Testis (tissue), 5 donors: ENCODE measurements at places on chromosomes 6 and 20.

DNA sequence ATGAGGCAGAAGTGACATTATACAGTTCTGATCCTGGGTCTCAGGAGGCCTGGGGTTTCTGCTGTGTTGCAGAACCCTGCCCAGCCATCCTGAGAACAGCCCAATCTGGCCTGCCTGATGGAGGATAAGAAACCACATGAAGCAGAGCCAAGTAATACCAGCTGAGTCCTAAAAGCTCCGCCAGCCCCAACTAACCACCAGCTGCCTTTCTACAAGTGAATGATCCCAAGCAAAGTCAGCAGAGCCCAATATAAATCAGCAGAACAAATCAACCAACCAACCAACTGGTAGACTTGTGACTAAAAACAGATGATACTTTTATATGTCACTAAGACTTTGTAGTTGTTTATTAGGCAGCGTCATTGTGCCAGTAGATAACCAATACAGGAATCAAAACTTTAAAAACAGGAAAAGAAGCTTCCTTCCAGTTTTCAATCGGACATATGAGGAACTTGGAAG is 52.1 kb downstream of the SNX5 start:
- no peak for DNase-seq

DNA sequence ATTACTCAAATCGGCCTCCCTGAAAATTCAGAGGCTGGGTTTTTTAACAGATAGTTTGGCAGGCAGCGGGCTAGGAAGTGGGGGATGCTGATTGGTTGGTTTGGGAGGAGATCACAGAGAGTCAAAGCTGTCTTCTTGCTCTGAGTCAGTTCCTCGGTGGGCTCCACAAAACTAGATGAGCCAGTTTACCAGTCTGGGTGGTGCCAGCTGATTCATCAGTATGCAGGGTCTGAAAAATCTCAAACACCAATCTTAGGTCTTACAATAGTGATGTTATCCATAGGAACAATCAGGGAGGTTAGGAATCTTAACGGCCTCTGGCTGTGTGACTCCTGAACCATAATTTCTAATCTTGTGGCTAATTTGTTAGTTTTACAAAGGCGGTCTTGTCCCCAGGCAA is 190.7 kb downstream of the C6orf118 start:
- no peak for DNase-seq

DNA sequence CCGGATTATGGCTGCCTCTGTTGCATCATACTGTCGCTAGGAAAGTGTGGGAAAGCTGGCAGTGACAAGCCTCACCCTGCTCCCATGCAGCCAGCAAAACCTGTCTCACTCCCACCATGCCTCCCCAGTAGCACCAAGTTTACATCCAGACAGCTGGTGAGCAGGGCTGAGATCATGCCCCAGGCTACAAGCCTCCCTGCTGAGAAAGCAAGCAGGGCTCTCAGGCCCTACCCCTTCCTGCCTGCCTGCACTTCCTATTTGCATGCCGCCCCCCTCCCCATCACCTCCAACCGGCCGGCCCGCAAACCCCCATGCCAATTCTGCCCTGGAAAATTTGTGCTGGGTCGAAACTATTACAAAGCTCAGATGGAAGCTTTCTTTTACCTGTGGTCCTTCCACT is 408.2 kb upstream of the FKBP1C start:
- no peak for DNase-seq

- peak; percentile 22 for DNase-seq
Measured at GRCh38 chr6:7542065-7542873, 798 bp downstream of the DSP start.
